Stimulated activated CD4-positive, alpha-beta T cell treated with anti-CD3 and anti-CD28 coated beads, Interleukin-1b, Interleukin-23, amount 100 ng/mL, for 4 hours (primary cell): ENCODE measurements at places on chromosomes 3 and 15.

DNA sequence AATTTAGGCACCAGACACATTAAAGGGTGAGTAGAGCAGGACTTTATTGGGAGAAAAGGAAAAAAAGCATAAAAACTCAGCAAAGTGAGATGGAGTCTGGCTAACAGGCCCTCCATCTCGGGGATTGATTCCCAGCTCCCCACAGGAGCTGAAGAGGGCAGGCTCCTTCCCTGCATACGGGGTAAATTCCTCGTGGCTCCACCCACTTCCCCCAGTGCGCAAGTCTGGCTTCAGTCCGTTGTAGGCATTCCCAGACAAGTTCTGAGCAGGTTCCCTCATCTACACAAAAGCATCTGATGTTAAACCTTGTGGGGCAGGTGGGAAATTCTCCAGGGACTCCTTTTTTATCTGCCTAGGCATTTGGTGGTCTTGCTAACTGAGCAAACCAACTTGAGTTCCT, 722.6 kb downstream of the ZNF385D start:
- DNase-seq: no peak

GRCh38 chr15:100261302-100262240, 80.2 kb downstream of the ADAMTS17 start:
- no peak for DNase-seq

DNA sequence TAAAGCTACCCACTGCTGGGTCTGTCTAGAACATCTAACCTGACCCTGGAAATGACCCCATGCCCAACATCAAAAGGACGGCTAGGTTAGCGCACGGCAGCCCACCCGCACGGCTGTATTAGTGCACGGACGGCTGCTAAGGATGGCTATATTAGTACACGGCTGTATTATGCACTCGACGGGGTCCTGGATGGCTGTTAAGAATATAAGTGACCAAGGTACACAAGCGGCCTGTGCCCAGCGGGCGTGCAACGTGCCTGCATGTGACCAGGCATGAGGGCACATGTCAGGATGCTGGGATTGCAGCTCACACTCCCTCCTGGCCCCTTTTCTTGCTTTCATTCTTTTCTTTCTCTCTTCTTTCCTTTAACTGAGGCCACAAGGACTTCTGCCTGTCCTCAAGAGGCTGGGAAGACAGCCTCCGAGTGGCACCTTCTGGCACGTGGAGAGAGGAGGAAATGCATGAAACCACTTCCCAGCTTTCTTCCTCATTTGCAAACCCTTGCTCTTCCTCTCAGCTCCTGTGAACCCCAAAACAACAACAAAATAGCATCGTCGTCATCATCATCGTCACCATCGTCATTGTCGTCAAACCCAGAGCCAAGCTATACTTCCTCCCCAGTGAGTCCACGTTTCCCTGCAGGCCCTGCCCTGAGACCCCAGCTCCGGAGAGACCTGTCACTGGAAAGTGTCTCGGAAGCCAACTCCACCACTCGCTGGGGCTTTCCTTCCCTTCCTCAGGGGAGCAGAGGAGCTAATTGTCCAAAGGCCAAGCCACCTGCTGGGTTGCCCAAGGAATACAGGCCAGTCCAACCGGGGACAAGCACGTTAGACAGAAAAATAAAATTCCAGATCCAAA, 101.8 kb downstream of the CHSY1 start:
- no peak for DNase-seq

DNA sequence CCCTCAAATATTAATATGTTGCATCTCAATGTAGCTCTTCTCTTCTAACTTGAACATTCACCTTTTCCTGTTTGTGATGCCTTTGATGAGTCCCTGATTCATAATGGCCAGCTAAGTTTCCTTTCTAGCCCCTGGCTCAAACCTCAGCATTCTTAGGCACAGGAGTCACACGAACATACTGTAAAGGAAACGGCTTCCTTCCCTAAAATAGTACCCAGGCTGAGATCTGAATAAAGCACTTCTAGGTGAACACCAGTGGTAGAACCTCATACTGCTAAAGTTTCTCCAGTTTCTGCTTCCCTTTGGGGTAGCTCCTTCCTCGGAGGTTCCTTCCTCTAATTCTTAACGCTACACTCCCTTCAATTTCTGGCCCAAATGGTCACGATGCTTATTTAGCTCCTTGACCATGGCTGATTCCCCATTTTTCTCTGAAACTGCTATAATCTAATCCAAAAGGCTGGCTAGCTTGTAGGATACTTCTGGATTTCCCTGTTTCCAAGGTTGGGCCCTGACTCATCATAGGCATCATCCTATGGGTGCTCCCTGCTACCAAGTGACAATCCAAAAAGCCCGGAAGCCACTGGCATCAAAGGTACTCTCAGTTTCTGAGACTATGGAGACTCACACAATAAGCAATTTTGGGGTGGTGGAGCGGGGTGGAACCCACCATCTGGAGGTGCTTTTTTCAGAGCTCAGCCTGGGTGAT, 2.4 kb downstream of the ANAPC13 start:
- no peak for DNase-seq

GRCh38 chr15:101112336-101113113, 139.3 kb downstream of the CHSY1 start:
- DNase-seq: no peak

- no peak for DNase-seq
Measured at GRCh38 chr3:45858809-45859543, 17.1 kb upstream of the LZTFL1 start.

DNA sequence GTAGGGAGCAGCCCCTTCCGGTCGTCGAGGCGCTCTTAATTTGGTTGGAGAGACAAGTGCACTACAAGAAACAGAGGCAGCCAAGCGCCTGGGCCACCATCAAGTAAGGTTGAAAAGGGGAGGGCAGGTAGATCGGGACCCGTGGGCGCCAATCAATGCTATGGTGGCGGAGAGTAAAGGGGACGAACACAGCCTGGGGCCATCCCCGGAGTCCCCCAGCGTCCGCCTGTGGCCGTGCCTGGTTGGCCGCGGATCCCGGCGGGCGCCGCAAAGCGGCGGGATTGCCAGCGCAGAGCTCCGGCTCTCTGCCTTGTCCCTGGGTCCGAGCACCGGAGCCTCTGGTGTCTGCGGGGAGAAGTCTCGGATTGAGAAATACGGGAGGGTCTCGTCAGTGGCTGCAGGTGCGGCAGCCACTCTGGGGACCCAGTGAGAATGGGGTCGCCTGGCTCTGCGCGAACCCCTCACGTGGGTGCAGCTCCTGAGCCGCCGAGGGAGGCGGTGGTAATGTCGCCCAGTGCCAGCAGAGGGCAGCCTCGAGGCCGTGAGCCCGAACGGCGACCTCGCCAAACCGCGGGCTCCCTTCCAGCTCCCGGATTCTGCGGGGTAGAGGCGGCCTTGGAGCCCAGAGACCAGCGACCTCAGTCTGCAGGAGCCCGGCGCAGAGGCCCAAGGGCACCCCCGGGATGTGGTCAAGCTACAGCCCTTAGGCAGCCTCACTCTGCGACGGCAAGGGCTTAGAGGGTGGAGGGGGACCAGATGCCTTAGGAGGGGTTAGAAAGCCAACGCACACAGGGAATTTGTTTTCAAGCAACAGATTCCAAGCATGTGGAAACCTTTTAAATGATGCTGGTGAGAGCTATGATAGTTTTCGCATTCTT, 10.8 kb downstream of the FOXL2 start:
- peak; percentile 69 for DNase-seq

DNA sequence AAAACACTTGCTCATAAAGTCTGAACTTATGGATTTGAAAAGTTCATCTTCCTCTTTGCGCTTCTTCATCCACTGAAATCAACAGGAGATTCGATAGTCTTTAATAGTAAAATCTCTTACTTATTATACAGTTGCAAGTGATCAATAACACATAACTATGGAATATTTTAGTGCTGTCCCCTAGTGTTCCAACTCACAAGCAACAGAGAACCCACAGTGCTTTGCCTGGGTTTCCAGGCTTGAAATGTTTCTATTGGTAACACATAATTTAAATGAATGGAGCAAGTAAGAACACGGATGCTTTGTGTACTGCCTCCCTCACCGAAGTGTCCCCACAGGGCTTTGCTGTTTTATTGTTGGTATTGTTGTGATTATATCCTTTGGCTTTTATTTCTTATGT, 93.5 kb downstream of the WDR72 start:
- no peak for DNase-seq

DNA sequence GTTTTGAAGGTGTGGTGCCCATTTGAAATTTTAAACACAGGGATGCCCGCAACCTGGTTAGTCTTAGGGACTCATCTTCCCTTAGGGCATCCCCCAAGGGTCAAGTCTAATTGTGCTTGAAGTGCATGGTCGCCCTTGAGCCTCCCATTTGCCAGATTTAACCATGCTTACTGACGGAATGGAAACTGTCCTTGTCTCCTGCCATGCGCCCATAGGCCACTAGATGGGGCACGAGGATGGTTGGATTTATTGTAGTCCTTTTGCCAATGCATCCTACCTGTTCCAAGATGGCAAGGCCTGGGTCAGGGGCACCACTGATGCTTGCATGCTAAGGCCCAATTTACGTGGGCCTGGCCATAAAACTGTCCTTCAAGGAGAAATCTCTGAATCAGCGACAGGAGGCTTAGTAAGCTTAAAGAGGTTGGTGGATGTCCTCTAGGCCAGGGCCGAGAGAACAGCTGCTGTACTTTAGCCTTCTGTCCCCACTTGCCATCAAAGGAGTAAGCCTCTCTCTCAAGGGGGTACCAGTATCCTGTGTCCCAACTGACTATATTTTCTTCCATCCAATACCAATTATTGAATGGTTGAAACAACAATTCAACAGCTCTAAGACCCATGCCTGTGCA, 355.4 kb downstream of the OTOL1 start:
- no peak for DNase-seq

DNA sequence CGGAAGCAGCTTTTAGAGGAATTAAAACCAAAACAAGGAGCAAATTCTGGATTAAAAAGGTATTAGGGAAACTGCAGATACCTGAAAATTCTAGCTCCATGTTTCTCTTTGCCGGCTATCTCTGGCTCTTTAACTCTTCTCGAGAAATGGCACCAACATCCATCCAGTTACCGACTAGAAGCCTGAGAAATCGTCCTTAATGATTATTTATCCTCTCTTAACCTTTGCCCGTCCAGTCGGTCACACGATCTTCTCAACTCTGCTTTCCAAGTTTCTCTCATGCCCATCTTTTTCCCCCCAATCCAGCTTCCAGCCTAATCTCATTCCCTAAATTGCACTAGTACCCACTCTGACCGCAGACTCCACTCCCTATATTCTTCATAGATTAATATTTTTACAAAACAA, 596 bp upstream of the SGO1 start:
- DNase-seq: no peak

DNA sequence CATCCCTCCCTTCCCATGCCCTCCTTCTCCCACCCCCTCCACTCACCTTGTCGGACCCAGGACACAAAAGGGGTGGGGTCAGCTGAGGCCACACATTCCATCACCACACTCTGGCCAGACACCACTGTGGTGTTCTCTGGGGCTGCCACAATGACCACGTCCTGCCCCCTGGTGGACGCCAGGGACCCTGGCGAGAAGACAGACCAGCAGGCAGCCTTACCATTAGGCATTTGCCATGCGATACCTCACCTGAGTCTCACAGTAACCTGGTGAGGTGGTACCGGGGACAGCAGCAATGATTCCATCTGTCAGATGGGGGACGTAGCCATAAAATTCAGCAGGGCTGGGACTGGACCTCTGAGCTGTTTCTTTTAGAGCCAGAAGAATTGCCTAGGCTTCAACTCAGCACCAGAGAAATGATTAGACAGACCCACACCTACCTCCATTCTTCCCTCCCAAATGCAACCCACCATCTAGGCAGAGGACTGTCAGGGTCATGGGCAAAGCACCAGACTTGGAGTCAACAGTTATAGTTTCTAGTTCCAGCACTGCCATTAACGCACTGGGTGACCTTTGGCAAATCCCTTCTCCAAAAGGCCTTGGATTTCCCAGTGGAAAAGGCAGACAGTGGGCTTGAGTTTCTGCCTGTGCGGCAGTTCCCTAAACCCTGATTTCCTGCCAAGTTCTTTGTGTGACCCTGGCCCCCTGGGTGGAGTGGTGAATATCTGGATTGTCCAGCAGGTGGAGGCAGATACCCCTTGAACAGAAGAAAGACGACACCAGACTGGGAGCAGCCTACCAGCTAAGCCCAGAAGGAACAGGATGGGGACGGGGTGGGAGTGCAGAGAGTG, 21.8 kb downstream of the IGDCC4 start:
- DNase-seq: peak; percentile 41

- DNase-seq: no peak
Measured at GRCh38 chr3:71487418-71487817, 96.1 kb downstream of the FOXP1 start.

- no peak for DNase-seq
Measured at GRCh38 chr3:167113035-167113830, 266.9 kb downstream of the ZBBX start.

DNA sequence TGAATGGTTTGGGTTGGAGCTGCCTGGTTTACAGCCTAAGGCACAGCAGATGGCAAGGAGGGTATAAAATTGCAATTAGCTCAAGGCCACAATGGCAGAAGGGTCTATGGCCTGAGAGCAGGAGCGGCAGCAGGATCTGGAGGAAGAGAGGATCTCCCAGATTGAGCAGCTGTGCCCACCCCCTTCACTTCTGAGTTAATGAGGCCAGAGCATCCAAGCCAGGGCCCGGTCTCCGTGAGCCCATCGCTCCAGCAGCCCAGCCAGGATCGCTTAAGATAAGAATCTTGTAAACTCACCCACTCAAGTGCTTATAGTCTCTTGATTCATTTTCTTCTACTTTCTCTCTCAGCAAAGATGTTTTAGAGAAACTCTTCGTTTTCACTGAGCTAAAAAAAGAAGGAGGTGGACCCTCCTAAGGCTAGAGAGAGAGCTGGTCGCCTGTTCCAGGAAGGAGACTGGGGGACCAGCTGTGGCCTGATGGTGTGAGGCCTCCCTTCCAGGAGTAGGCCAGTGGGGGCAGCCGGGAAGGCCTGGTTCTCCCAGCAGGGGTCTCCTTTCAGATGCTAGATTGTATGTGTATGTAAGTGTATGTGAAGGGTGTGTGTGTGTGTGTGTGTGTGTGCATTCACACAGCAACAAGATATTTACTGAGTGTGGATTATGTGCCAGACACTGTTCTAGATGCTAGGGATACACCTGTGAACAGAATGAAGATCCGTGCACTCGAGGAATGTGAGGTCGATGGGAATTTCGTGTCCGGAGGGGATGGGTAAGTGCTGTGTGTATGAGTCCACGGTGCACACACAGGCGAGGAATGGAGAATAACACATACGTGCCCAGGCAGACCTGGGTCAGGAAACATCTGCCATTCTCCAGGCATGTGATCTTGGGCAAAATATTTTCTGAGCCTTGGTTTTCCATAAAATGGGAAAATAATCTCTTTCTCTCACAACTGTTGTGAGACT, 18.6 kb downstream of the MAGEF1 start:
- no peak for DNase-seq

GRCh38 chr3:194134231-194134756, 1.7 kb upstream of the HES1 start:
- DNase-seq: no peak

DNA sequence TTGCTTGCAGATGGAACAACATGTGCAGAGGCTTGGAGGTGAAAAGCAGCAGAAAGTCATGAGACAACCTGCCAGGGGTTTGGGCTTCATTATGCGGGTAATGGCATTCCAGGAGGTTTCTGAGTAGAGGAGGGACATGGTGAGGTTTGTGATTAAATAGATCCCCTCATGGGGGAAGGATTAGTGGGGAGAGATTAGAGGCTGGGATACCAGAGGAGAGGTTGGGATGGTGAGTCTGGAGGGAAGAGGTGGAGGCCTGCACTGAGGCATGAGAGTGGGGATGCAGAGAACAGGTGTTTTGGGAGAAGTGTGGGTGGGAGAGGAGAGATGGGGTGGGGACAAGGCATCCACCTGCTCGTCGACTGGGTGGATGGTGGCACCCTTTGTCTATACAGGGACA, 6.8 kb upstream of the IQSEC1 start:
- no peak for DNase-seq
